ENCODE measurements at places on chromosomes 7 and 10. TPM values are rescaled to one million over a fixed set of nuclear protein-coding genes. Genes with fewer than 3 reads are reported as not detected.

DNA sequence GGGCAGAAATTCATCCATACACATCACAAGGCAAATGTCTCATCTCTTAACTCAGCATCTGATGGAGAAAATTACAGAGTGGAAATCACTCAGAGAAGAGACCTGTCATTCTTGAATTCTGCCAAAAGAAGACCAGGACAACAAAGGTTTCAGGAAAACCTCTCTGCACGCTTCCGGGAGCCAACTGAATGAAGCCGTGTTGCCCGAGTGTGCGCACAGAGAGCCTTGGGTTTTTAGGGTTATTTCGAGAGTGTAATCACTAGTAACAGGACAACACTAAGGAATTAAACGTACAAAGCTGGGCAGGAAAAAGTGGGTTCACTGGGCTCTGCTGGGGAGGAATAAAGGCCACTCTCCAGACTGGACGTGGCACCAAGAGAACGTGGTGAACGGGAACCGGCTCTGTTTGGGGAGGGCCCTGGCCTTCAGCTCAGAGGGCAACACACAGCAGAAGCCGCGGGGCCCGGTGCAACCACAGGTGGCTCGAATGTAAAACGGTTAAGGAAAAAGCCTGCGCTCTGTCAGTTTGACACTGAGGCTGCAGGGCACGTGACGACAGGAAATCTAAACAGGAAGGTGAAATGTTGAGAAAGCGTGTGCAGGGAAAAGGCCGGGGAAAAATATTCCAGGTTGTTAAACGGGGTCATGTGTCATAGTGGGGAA is 331.5 kb downstream of the DNAJB6 start:
- no peak for DNase-seq

DNA sequence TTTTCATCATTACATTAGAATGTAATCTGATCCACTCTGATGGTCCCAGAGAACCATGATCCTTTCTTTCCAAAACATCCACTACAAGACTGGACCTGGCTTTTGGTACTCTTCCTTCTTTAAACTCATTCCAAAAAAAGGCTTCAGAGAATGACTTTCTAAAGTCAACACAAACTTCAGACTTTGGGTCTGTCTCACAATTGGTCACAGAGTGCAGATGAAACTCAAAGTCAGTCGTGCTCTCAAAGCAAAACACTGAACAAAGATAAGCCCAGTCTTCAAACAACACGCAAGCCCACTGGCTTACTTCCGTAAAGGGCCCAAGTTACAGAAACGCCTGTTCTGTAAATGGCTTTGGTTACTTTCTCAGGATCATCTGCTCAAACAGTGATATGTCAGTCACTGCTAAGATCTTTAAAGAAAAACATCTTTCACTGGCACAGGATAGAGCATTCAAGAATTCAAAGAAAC is 250.9 kb upstream of the MKLN1 start:
- DNase-seq: no peak

DNA sequence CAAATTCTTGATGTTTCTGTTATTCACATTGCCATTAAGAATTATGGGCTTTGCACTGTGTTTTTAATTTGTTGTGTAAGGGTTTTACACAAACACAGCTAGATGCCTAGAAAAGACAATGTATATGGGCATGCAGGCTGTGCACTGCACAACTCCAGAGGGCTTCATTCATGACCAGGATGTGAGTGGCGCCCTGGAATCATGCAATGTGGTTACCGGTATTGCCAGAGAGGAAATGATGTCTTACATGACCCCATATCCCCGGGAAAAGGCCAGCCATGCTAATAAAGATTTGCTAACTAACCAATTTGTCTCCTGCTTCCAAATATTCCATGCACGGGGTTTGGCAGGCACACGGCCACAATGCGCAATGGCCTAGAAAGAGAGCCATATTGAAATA is 16.9 kb downstream of the KCNMA1 start:
- no peak for DNase-seq

DNA sequence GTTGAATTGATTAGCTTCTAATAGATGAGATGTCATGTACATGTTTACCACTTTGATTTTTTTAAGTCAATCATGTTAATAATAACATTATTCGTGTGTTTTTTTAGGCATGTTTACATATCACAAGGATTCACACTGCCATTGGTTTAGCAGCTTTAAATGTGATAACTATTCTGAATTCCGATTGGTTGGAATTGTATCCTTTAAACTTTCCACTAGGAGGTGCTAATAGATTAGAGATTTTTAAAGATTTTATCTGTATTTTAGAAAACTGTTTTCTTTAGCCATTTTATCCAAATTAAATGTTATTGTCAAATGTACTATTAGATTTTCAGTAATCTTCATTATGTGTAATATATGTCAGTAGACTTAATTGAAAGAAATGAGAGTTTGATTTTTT is 83.2 kb downstream of the HECTD2 start:
- DNase-seq: no peak

DNA sequence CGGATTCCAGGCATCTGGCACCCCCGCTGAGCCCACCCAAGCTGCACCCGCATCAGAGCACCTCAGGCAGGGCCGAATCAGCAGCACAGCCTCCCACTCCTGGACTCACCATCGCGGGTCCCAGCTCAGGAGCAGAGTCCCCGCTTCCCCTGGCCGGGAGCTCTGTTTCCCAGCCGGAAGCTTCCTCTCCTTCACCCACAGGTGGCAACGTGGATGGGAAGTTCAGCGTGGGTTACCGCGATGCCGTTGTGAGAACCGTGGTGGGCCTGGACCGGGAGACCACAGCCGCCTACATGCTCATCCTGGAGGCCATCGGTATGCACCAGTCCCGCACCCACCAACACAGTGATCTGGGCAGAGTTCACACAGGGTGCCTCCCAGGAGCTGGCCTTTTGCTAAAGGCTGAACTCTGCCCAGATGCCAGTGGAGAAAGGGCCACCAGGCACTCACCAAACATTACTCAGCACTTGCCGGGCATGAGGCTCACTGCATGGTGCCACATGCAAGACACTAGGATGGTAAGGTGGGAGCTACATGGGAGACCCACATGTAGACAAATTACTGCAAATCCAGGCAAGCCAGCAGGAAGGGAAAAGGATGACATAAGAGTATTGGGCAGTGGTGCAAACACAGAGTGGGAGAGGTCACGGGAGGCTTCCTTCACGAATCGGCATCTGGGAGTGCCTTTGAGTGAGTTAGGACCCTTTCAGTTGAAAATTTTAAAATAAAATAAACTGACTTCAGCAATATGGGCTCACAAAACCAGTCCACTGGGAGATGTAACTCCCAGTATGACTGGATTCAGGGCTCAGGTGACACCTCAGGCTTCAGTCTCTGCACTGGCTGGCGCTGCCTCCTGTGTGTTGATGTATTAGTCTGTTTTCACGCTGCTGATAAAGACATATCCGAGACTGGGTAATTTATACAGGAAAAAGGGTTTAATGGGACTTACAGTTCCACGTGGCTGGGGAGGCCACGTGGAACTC is 10.4 kb downstream of the C10orf105 start:
- no peak for DNase-seq

GRCh38 chr7:130421684-130422083 is 19.1 kb downstream of the CEP41 start:
- DNase-seq: no peak

DNA sequence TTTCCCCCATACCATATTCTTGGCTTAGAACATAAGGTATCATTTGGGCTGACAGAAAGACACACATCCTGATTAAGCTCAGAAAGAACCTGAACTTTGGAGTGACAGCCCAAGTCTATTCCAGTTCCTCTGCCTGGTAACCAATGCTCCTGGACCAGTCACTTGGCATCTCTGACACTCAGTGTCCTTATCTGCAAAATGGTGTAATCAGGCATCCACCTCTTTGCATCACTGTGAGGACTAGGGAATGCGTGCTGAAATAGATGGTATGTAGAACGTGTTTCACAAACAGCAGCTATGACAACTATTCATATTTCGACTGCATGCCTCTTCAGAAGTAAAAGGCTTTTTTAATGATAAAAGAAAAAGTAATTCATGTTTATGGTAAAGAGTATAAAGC is 26.2 kb upstream of the PIK3AP1 start:
- DNase-seq: no peak

- no peak for DNase-seq
Measured at GRCh38 chr10:124338276-124338925, 80.3 kb downstream of the OAT start.

- DNase-seq: no peak
Measured at GRCh38 chr7:103124429-103124979, 24.4 kb downstream of the NAPEPLD start.

DNA sequence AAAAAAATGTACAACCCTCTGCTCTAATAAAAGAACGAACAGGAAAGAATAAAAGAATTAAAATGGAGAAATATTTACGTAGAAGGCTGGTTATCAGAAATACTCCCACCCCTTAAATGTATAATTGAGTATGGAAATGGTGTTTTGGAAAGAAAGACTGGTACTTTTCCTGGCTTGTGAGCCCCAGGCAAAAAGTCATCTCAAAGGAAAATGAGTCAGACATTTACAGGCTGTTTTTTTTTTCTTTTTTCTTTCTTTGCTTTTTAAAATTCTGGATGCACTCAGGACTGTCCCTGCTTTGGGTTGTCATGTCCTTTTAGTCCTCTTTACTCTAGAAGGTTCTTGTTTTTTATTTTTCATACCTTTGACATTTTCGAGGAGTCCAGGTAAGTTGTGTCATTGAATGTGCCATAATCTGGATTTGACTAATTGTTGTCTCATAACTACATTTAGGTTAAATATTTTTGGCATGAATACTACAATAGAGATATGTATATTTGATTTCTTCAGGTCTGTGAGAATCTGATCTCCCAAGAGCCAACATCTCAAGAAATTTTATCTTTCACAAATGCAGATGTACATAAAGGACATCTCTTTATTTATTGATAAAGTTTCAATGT is 313.0 kb upstream of the GLI3 start:
- no peak for DNase-seq

- no peak for DNase-seq
Measured at GRCh38 chr7:23017309-23017708, 3.4 kb upstream of the HYCC1 start.

DNA sequence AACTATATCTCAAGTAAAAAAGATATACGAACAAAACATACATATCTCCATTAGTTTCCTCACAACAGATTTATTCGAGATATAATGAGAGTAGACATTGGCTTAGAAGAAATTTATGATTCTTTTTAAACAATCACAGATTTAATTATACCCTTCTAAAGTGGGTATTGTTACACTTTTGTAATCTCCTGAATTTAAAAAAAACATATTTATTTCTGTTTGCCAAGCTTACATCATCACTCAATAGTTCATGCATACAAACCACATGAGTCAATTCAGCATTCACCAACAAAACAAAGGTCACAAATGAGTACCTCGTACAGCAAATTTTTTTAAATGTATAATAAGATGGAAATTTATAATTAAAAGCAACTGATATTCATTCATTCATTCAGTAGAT is 17.6 kb downstream of the LRRN3 start:
- DNase-seq: no peak

DNA sequence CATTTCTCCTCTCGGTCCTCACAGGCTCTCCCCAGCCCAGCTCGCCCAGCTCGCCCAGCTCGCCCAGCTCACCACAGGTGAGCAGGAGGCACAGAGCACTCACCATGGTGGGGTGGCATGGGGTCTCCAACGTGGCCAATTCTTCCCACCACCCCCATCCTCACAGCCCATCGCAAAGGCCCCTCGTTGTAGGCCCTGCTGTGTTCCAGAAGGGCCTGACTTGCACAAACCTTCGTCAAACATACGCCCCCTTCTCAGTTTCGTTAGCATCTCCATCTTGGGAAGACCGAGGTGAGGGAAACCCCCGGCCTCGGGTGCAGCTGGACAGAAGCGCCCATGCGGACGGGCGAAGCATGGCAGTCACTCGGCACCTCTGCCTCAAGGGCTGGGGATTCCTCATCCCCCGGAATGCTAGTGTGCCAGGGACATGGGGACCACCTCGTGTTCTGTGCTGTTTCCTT is 304.6 kb downstream of the TNS3 start:
- DNase-seq: no peak

BAIAP2L1 gene
- total RNA-seq: 16.8 TPM

EGFR gene
- total RNA-seq: 18.2 TPM

PRKAR2B gene
- 66.3 TPM for total RNA-seq

EPO gene
- 0.93 TPM for total RNA-seq
